Mesendoderm (in vitro differentiated cells): ENCODE measurements at places on chromosomes 1 and 21.

- DNase-seq = no peak
These were observed 36.9 kb downstream of the MYOM3 start for GRCh38 chr1:24074817-24075589.

DNA sequence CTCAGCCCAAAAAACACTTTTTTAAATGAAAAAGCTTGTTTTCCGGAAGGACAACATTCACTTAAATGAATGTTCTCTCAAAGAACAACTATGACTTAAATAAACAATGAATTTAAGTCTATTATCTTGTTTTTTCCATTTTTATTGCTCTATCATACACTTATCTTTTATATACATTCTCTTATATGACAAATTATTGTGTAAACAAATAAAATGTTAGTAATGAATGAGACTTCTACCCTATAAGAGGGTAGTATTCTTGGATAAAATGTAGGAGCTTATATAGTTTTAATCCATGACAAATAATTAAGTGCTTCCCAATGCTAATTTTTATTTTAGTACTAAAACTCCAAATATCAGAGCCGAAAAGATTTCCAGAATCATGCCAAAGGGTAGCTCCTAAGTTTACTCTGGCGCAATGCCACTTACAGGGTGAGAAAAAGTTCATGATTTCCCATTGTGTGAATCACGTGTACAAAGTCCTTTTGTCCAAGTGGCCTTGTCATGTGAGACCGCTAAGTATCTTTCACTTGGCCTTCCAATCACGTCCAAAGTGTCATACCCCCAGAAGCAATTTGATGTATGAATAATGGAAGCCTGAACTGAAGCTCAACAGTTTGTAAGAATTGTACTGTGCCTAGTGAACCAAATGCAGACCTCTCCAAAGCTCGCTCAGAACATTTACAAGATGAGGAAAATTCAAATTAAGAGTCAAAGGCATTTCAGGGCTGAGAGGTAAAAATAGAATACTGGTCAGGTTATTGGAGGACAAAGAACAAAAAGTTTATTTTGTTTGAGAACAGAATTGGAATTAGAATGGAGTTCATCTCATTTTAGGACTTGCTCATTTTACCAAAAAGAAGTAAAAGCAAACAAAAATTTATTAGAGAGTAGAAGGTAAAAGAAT, 56.6 kb upstream of the C1orf21 start:
- no peak for DNase-seq

DNA sequence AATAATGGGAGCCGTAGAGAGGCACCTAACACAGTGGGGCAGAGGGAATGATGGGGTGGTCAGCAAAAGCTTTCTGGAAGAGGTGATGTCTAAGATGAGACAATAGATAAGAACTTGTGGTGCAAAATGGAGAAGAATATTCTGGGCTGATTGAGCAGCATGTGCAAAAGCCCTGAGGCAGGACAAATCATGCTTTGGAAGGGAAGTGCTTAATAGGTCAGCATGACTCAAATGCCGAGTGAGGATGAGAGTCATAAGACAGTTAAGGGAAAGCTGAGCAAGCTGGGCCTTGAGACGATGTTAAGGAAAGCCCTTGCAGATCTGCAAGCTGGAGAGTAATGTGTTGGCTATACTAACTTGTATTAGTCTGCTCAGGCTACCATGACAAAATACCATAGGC, 37.3 kb upstream of the ASB17 start:
- no peak for DNase-seq

DNA sequence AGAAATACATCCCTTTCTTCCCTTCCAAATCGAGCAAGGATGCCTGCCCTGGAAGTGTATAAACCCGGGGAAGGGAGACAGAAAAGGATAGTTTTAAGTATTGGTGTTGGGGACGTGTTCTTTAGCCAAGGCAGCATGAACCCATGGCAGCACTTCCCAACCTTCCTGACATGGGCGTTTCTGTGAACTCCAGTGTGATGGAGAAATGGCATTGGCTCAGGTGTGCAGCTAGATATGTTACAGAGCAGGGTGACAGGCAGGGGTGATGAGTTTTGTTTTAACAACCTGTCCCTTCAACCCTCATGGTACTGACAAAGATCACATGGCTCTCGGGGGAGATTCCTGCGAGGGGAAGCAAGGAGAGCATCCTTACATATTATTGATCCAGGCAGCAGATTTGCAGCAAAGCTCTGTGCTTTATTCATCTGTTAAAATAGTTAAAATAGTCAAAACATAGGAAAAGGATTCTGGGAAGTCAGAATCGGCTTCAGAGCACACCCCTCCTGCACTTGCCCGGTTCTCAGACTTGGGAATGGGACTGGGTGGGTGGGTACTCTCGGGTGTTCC, 4.0 kb downstream of the MX1 start:
- DNase-seq = no peak

DNA sequence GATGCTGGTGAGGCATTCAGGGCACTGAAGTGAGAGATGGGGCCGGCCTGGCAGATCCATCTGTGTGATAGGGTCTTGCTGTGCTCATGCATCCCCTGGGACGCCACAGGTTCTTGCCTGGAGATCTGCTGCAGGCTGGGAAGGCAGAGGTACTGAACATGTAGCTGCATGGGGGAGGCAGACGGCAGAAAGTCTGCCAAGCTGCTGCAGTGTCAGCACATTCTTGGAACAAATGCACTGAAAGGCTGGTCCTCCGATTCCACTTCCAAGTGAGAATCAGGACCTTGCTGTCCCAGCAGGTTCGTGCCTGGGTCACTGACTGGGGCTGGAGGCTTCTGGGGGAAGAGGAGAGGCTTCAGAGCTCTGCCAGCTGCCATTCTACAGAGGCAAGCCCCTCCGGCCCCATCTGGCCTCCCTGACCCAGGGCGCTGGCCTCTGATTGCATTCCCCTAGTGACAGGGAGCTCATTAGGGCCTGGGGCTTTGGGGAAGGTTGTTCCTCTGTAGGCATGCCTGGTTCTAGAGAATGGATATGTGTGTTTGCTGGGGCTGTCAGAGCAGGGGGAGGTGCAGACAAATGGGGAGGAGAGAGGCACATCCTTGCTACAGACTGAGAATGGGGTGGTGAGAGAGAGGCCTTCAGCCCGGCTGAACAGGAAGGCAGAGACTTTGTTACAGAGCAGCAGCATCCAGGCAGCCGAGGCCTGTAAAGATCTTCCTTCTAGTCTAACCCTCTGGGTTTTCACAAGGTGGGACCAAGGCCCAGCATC, 174.0 kb downstream of the TRABD2B start:
- DNase-seq = no peak

DNA sequence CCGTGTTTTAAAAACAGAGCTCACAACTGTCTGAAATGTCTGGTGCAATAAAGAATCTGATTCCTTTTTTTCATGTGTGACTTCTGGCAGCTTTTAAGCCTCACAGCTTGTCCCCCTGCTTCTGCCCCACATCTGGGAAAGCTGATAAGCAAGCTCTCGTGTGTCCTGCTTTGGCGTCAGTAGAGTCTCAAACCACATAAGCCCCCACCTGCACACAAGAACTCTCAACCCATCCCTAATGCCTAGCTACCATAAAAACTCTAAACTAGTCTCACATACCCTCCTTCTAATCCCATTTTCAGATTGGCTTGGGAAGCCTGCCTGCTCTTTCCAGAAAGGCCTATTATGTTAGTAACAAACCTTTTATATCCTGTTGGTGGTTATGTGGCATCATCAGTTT, 94.6 kb upstream of the DAB1 start:
- peak; percentile 66 for DNase-seq

DNA sequence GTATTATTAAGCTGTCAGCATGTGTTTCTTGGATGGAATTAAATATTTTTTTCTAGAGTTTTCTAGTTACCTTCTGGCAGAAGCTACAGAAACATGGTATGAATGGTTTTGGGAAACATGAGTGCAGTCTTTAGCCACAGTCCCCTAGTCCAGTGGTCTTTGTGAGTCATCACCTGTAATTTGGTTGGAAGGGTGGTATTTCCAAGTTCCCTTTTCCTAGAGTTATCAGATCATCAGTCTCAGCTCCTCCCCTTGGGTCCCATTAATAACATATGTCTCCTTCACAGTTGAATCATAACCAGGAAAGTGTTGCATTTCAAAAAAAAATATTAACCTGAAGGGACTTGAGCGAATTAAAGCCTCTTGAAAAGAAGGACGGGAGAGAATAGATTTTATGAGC, 27.0 kb downstream of the ELAVL4 start:
- DNase-seq = no peak

GRCh38 chr1:112358798-112359408, 37.1 kb upstream of the CTTNBP2NL start:
- peak; percentile 70 for DNase-seq

DNA sequence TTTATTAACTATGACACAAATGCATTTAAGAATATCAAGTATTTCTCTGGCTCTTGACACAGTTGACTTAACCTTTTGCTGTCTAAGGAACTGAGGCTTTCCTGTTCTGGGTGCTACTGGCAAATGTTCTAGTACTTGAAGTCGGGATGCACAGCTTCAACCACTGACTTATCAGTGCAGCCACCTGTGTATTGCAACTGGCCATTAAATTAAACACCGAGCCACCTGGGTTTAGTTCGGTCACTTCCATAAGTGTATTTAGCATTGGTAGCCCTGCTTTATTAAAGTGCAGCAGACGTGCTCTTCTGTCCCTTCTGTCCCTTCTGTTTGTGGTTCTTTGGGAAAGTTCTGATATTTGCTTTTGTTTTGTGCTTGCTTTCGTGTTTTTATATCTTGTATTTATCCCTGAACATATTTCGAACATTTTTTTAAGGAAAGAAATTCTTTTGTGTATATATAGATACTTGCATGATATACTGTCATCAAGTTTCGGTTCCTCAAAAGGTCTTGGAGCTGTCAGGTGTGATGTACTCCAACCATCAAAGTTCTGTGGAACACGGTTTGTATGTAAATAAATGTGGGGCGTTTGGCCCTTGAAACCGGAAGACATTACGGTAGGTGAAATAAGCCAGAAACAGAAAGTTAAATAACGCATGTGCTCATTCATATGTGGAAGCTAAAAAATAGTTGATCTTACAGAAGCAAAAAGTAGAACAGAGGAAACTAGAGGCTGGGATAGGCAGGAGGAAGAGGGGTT, 297.9 kb upstream of the GREM2 start:
- no peak for DNase-seq

DNA sequence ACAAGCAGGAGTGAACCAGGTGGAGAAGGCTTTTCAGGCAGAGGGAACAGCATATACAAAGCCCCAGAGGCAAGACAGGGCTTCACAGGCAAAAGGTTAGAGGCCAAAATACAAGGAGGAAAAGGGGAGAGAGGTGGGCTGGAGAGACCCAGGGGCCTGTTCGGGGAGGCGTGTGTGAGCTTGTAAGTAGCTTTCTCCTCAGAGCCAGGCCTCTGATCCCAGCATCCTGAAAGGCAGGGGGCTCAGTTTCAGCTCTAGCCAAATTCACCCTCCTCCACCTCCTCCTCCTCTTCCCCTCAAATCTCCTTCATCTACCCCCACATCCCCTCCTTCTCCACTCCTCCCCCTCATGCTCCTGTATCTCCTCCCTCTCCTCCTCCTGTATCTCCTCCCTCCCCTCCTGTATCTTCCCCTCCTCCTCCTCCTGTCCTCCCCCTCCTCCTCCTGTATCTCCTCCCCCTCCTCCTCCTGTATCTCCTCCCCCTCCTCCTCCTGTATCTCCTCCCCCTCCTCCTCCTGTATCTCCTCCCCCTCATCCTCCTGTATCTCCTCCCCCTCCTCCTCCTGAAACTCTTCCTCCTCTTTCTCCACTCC, 148.6 kb downstream of the ST6GALNAC5 start:
- DNase-seq = peak; percentile 52

DNA sequence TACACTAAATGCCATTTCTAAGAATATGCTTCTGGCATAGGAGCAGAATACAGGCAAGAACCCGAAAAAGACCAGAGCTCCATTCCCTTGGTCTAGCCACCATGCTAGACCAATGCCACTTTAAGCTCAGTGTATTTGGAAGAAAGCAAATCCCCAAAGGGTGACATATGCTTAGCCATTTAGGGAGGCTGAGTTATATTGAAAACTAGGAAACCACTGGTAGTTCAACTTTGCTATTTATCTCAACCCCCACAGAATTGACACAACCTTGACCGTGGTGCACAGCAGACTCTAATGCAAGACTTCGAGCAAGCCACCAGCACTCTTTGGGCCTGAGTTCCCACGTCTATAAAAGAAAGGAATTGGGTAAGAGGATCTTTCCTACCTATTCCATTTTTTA, 167.9 kb downstream of the ADSS2 start:
- DNase-seq = no peak

DNA sequence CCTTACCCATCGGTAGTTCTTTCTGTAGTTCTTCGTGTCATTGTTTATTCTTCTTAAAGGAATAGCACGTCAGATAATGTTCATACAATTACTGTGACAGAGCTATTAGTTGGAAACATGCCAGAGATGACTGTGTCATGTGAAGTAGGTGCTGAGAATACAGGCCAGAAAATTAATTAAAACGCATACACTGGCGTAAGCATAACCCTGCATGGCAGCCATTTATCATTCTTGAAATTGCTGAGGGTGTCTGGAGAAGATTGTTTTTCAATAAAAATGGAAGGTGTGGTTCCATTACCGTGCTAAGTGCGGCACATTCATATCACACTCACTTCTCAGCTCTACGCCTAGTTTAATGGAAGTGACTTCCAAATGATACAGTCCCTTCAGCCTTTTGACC, 7.8 kb downstream of the ETS2 start:
- DNase-seq = no peak

GRCh38 chr1:15180945-15181523, 27.5 kb downstream of the TMEM51 start:
- no peak for DNase-seq

DNA sequence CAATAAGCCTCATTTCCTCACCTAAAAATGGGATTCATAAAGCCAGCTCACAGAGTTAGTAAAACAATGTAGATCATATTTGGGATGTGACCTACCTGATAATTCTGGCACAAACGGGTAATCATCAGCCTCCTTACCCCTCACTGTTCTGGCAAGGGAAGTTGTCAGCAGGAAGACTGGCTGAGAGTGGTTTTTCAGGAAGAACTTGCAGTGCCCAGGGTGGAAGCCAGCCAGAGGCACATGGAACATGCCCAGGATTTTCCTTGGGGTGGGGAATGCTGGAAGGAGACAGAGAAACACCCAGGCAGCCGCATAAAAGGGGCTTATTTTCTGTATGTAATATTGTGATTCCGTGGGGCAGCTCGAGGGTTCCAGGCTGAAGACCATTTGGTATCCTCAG, 7.7 kb upstream of the SLC5A9 start:
- DNase-seq = peak; percentile 73

DNA sequence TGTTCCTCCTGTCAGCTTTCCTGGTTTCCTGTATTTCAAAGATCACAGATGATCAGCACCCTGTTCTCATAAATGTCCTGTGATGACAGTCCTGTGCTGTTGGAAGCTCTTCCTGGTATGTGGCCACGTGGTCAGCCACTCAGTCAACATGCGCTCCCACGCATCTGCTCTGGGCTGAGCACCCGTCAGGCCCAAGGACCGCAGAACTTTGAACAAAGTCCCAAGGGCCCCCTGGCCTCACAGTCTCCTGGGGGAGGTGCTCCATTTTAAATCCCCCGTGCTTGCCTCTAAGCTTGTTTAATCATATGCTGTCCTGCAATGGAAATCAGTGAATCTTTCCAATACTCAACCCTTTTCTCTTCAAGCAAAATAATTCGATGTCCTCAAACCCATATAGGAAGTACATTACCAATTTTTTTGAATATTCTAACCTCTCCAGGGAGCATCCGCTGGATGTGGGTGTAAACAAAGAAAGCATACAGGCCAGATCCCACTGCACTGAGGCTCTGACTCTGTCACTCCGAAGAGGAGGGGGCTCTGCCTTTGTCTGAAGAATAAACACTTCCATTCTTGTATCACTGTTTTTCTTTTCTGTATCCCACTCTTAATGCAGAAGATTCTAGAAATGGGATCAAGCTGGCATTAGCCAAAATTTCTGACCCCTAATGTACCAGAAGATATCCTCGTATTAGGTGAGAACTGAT, 250.3 kb downstream of the SDCCAG8 start:
- DNase-seq = no peak
